ENCODE measurements at places on chromosomes 16 and 17.

DNA sequence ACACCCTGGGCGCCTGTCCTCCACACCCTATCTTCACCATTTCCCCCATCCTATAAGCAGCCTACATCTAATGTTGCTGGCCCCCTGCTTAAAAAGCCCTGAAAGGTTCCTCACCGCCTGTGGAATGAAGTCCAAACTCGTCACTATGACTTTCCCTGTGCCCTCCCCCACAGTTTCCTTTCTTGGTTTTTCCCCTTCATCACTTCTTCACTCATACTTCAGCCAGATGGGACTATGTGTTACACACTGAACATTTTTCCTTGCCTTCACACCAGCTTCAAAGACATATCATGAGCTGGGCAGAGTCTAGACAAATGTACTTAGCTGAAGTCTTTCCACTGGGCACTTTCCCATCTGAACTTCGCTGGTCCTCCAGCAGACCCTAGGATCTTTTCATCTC is 1.5 kb upstream of the MARCHF10 start:
- DNase-seq, result no peak

GRCh38 chr16:27639561-27640276 is 89.8 kb downstream of the KATNIP start:
- DNase-seq, result no peak

GRCh38 chr16:24626256-24626655 is 86.9 kb downstream of the RBBP6 start:
- DNase-seq, result no peak

DNA sequence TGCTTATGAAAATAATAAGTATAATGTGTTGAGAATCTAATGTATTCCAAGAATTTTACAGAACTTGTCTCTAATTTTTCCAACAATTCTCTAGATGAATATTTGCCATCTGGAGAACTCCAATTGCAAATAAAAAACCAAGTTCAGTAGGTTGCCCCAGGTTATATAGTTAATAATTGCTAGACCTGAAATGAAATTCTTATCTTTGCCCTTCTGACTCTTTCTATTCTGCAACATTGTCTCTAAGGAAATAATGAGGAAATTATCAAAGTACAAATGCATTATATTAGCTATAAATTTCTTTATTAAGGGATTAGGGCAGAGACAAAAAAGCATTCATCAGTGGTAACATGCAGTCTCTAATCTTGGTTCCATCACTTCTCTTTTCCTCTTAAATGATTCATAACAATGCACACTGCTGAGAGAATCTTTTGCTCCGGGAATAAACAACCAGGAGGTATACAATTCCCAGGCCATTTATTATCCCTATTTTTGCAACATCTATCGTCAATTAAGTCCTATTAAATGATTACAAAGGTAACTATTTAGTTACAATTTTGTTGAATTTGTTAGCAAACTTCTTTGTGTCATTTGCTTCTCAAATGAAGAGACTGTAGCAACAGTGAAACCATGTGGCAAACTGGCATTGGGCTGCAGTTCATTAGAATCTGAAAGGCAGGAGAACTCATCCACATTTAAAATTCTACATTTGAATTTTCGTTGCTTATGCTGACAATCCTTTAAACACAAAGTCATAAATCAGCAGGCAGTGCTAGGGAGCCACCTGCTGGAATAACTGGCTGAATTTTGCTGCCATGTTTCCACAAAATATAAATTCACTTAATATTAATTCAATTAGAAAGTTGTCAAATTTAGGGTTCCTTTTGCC is 349.6 kb downstream of the KIF2B start:
- no peak for DNase-seq

- DNase-seq, result no peak
These were observed 6.1 kb upstream of the MXRA7 start for GRCh38 chr17:76716839-76717215.

GRCh38 chr17:61128661-61129115 is 271.0 kb upstream of the TBX2 start:
- DNase-seq, result no peak

DNA sequence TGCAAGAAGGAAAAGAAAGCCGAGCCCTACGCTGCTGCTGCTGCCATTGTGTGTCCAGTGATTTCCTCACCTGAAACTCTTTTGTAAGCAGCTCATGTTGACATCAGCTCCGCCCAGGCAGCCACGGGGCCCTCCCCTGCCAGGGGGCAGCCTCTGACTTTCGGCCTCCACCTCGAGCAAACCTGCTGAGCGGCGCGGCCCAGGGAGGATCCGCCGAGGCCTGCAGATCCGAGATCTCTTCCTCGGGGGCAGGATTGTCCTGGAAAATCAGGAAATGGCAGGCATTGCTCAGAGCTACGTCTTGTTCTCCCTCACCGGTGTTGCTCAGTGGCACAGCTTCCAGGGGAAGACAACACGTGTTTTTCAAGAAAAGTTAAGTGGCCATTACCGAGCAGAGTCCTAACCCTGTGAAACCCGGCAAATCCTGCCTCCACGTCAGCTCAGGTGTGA is 35.6 kb upstream of the ZNF750 start:
- DNase-seq, result no peak
